ENCODE measurements at places on chromosomes 2 and 18.

- no peak for DNase-seq
Measured at GRCh38 chr18:53458268-53458667, 766.2 kb downstream of the MBD2 start.

- DNase-seq, result no peak
Measured at GRCh38 chr2:96877042-96877451, 7.2 kb upstream of the SEMA4C start.

- DNase-seq, result no peak
Measured at GRCh38 chr18:9150121-9150520, 13.5 kb downstream of the ANKRD12 start.

GRCh38 chr2:156037482-156037881, 295.0 kb downstream of the NR4A2 start:
- no peak for DNase-seq

DNA sequence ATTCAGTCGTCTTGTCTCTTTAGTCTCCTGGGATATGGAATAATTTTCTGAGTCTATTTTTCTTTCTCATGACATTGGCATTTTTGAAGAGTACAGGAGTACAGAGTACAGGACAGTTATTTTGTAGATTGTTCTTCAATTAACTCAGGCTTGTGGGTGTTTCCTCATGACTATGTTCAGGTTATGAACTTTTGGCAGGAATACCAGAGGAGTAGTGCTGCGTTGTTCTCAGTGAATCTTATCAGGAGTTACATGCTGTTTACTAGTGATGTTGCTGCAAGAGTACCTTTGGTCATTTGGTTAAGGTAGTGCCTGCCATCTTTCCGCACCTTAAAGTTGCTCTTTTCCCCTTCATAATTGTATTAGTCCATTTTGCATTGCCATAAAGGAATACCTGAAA, 41.3 kb upstream of the AGFG1 start:
- no peak for DNase-seq

GRCh38 chr18:11995445-11996189, 14.3 kb downstream of the IMPA2 start:
- DNase-seq, result no peak

- DNase-seq, result no peak
Measured at GRCh38 chr2:182784058-182784706, 68.1 kb downstream of the DNAJC10 start.

GRCh38 chr2:17634997-17635396, 94.5 kb downstream of the VSNL1 start:
- DNase-seq, result no peak

DNA sequence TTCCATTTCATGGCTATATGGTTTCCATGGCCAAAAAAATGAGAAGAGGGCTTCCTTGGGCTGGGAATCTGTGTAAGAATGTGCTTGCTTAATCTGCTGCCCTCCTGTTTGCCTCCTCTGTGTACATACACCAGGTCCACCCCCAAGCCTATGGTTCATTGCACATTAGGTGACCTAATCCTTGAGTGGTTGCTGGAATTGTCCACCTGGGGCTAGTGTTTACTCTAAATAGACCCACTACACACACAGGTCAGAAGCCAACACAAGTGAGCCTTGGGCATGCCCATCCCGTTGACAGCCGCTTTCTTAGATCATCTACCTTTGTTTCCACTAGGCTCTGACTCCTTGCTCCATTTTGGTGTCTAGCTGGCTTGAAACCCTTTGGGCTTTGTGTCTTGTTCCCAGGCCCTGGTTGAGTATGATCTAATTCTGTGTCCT, 59.2 kb upstream of the ATL2 start:
- no peak for DNase-seq

GRCh38 chr18:57003342-57003741, 143.5 kb upstream of the BOD1L2 start:
- DNase-seq, result no peak

- peak; percentile 48 for DNase-seq
Measured at GRCh38 chr2:144084114-144084661, 435.7 kb downstream of the ZEB2 start.

GRCh38 chr2:44839370-44839769, 102.1 kb upstream of the SIX3 start:
- DNase-seq, result no peak

DNA sequence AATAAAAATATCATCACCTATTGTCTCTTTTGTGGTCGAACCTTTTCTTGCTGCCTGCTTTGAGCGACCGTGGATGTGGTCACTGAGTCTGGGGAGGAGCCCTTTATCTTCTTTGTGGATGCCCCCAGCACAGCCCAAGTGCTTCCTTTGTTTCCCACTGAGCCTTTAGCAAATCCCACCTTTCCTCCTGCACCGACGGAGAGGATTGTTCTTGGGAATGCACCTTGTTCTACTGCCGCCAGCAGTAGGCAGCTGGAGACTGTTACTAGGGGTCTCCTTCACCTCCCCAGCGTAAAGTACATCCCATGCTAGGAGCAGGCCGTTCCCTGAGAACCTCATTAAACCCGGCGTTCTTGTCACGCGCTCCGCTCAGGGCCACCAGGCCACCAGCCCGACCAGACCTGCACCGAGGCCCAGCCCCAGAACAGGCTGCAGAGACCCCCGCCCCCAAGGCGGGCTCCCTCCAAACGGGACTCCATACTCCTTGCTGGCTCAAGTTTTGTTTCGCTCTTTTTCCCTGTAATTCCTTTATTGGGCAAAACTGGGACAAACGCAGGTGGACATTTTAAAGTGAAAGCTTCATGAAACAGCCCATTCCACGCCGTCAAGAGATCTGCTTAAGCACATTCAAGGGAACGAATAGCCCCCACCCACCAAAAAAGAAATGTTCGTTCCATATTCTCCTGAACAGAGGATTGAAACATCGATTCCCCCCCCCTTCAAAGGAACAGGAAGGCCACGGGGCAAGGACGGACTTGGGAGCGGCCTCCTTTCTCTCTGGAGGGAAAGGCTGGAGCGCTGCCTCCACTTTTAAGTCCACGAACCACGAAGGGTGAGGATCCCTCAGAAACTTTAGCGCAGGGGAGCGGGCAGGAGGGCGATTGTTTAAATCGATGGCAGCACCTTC, 1.1 kb upstream of the MAT2A start:
- peak; percentile 66 for DNase-seq

DNA sequence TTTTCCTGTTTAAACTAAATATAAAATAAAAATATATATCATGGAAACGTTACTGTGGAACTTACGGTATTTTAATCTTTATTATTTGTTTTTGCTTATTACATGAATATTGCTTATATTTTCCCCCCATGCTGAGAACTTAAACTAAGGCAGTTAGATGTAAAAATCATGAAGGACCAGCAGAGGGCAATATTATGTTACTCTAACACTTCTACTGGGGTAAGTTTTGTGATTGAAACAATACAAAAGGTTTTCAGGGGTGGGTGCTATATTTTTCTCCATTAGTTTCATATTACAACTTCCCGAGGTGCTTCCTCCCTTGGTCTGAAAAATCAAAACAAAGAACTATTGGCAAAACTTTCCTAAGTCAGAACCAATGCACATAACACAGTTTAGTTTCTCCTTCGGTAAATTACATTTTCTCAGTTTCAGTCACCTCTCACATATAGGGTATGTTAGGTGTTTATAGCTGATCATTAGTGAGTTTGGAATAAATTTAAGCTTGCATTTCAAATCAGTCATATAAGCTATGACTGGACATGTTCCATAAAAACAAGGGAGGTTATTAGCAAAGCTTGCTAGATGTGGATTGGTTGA, 54.8 kb downstream of the ZNF407 start:
- peak; percentile 5 for DNase-seq

- no peak for DNase-seq
Measured at GRCh38 chr2:238873381-238873801, 25.5 kb downstream of the TWIST2 start.

DNA sequence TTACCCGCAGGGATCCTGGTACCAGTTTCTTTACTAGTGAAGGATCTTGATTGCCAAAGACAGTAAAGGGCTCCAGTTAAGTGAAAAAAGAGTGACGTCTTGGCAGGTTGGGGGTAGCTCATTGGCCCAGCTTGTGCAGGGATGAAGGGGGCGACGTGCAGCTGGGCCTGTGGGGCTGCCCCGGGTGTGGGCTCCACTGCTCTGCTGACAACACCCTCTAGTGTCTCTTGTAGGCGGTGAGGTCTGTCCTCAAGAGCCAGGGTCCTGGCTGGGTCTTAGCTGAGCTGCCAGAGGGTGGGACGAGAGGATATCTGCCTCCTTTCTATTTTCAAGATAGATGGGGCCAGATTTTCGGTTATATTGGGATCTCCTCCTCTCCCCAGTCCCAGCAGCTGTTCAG, 6.1 kb downstream of the ARHGEF4 start:
- DNase-seq, result no peak

GRCh38 chr2:104120171-104120570, 733.7 kb upstream of the POU3F3 start:
- DNase-seq, result no peak

DNA sequence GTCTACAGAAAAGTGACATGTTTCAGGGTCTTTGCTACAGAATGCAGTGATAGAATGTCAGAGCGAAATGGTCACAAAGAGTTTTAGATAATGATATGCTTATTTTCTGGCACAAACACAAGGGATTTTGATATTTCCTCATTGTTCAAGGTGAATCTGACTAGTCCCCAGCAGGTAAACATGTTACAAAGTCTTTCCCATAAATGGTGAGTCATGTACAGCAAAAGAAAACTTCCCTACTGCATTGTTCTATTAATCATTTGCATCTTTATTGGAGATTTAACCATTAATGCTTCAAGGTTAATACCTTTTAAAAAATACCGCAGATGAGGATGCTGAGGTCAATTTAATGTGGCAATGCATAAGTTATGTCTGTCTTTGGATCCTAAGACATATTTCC, 19.1 kb upstream of the TRIB2 start:
- DNase-seq, result no peak

- DNase-seq, result no peak
Measured at GRCh38 chr2:159003555-159003954, 35.1 kb downstream of the TANC1 start.

GRCh38 chr2:196971574-196972279, 45.2 kb upstream of the PGAP1 start:
- DNase-seq, result no peak

- DNase-seq, result no peak
Measured at GRCh38 chr2:72010647-72011369, 136.9 kb downstream of the CYP26B1 start.

GRCh38 chr2:162126527-162126926, 25.5 kb downstream of the GCG start:
- no peak for DNase-seq

DNA sequence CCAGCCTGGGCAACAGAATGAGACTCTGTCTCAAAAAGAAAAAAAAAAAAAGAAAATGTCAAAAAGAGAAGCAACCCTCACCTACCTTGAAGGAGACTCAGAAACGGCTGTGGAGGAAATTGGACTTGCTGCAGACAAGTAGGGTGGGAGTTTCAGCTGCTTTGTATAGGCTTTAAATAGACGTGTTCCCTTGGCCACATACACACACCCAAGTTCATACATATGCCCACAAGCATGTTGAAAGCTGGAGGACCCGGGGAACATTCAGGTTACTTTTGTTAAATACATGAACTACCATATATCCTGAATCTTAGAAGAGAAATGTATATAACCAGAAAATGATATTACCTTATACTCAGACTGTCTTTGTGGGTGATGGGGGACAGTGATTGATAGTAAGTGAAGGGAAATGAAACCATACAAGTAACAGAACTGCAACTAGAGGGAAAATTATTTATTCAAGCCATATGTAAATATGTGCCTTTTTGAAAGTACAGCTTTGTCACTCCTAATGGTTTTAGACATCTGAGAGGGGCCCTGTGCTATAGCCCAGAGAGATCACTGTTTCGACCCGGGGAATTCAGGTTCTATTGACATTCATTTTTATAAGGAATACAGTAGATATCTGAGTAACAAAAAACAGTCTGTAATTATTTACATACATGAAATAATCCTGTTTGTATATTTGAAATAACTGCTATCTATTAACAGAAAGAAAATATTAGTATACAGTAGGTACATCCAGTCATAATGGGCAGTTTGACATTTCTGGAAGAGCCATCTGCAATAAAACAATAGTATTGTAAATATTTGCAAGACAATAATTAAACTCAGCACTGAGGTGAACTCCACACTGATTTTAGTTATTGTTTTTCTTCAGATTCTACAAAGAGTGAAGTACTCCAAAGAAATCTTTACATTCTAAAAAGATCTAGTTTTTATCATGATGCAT, 48.0 kb upstream of the TGIF1 start:
- no peak for DNase-seq

- DNase-seq, result no peak
Measured at GRCh38 chr2:104901037-104901881, 47.3 kb downstream of the POU3F3 start.

DNA sequence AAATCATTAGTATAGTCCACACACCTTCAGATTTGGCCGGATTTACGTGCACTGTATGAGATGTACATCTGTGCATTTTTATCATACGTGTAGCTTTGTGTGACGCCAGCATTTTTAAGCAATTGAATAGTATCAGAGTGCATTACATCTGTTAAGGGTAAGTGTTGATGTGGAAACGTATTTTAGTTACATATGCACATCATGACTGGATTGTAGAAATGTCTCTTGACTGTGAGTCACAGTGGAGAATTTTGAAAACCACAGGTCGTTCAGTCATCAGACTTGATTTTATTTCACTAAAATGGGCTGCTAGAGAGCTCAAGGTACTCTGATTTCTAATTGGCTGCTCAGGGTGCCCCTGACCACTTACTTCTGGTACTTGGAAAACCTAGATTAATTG, 5.4 kb upstream of the GPBAR1 start:
- no peak for DNase-seq

DNA sequence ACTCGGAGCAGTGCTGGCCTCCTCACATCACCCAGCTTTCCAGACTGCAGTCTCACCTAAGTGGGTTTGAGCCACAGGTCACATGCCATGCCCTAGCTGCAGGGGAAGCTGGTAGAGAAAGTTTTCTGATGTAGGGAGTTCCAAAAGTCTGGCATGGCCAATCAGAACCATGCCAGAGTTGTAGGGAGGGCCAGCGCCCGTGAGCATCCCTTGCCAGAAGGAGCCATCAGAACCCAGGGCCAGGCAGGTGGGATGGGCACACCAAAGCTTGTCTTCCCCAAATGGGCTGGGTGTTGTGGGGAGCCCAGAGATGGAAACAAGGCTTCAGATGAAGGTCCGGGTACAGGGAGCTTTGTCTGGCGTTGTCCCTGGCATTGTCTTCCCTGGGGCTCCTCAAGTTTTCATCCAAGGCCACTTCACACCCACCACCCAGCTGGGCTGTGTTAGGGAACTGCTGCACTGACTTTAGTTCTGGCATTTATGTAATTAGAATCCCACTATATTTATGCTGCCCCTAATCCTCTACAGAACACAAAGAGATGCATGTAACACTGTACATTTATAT, 247.9 kb downstream of the KLHL29 start:
- no peak for DNase-seq

- no peak for DNase-seq
Measured at GRCh38 chr2:74045454-74045853, 60.7 kb downstream of the TET3 start.

- no peak for DNase-seq
Measured at GRCh38 chr2:136012315-136012714, 26.9 kb upstream of the DARS1 start.

DNA sequence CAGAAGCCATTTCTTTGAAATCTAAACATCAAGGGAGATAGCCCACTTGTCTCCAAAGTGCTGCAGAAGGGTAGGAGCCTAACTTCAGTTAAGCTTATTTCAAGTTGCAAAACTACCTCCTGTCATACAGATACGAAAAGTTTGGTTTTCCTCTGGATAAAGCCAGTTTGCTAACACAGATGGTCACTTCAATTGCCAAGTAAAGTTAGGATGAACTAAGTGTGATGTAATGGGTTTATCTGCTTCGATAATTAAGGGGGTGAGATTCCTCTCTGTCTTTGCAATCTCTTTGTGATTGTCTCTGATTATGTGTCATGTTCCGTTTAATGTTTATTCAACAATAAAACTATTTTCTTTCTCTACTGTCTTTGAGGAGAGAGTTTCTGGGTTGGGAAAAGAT, 156.4 kb downstream of the SLC39A10 start:
- no peak for DNase-seq

All from retinal pigment epithelial cell (primary cell).